ENCODE measurements at places on chromosomes 1 and 21.

DNA sequence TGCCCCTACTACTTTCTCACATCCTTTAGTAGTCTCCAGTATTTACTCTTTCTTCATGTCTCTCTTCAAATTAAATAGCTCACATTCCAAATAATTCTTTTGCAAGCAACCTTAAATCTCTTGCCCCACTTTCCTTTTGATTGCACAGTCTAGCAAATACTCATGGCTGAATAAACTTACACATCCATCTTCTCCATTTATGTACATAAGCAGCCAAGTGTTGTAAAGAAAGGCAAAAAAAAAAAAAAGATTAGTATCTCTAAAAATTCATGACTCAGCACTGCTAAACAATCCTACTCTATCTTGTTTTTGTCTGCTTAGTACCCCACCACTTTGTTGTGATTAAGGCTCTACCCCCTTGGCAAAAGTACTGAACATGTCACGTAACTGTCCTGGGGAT lies 42.6 kb downstream of the F13B start:
- DNase-seq = no peak

DNA sequence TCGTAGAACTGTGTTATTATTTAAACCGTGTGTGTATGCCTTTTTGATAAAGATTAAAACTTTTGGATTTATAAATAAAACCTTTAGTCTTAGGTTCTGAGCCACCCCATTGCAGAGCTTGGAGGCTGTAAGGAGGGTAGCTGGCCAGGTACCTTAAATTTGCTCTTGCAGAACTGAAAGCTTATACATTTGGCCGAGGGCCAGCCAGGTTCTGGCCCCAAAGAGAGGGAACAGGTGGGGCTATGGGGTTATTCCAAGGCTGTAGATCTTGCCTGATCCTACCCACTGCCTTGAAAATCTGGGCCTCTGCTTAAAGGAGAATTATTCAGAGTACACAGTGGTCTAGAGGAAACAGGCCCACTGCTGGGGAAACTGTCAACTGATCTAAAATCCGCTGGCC lies 59.6 kb downstream of the CAMK2N1 start:
- DNase-seq = no peak

DNA sequence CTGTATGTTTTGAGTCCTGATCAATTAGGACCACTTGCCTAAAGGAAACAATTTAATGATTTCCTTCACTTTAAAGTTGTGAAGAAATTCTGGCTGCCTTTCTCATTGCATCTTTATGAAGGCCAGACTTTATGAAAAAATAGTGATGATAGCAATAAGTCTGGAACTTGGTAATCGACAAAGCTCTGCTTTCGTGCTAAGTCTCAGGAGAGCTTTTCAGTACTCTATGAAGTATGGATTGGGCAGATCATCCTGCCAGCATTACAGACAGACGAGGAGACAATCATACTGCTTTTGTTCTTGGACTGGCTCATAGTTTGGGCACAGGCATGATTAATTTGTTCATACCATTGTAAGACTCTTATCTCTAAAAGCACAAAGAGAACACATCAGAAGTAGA lies 45.5 kb upstream of the KCNJ15 start:
- no peak for DNase-seq

GRCh38 chr1:244863491-244864252 lies 671 bp downstream of the HNRNPU start:
- DNase-seq = no peak

DNA sequence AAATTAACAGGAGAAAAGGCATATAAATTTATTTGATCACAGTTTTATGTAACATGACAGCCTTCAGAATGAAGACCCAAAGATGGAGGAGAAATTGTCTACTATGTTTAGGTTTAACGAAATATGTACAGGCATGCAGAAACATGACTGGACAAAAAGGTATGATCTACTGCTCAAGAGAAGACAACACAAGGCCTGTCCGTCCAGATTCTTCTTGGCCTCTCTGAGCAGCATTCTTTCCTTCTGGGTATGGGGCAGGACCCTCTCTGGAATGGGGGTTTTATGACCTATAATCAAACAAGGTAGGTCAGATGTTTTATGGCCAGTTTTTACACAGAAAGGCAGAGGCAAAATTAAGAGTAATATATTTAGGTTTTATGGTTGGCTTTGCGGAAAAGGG lies 13.5 kb upstream of the SYNJ1 start:
- no peak for DNase-seq

All from stimulated activated CD8-positive, alpha-beta memory T cell treated with anti-CD3 and anti-CD28 coated beads, Interleukin-4, amount 100 ng/mL, for 1 hour (primary cell).